ENCODE measurements at places on chromosomes 2 and 18.

DNA sequence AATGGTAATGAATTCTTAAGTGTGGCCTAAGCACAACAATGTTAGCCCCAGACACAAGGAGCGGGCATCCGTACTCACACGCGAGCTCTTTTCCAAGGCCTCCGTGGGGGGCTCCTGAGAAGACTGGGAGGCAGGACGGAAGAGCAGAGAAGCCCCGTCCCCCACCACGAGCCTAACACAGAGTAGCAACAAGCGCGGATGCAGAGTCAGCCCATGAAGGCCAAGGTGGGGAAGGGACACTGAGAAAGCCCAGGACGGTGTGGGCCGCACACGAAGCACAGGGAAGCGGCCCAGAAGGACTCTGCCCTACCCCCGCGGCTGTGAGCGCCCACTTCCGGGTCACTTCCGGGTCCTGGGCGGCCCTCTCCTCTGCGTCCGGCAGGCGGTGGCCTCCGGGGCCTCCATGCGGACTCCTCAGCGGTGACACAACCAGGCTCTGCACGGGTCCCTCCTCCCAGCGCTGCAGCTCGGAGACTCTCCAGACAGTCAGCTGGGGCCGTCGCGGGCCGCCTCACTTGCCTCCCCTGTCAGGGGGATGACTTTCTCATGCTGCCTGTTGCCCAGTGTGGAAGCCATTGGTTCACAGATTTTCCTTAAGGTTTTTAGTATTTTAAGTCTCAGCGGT, 151.5 kb downstream of the MTCL1 start:
- no peak for DNase-seq

DNA sequence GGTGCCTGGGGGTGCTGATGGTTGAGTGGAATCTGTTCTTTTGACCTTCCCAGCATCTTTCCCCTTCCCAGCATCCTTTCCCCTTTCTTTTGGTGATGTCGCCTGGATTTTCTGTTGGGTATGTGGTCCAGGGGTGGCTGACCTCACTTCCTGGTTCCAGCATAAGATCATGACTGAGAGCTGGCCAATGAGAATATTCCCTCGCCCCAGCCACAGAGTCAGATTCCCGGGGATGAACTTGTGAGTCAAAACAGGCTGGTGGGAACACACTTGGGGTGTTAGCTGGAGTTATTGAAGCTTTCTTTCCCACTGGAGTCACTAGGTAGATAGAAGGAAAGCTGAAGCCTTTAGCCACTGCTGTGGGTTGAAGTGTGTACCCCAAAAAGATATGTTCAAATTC, 28.0 kb upstream of the FOSL2 start:
- DNase-seq = no peak

DNA sequence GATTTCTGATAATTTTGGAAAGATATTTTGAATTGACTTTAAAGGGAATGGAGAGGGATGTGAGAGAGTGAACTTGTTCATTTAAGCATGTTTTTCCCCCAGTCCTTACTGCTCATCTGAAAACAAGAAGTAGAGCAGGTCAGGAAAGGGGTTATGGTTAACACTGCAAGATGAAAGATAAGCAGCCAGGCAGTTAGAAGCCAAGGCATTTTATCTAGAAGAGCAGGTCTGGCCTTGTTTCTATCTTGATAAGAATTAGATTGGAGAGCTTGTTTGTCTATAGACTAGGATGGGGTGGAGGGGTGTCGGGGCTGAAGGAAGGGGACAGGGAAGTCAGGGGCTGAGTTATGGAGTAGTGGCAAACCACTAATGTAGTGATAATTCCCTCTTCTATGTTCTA, 171.6 kb downstream of the IKZF2 start:
- no peak for DNase-seq

DNA sequence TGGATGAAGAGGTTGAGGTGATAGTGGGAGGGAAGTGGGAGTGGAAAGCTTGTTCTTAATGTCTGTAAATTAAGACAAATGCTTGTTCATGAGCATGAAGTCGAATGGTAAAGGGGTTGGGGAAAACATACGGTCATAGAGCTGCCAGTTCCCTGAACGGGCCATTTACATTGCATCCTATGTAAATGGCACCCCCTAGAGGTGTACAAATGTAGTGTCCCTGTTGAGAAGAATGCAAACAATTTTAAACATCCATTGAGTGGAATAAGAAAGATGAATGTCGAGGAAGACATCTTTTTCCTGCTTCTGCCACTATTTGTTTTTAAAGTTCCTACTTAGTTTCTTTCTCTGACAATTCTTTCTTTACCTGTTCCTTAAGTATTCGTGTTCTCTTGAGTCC, 155.7 kb downstream of the RDH14 start:
- DNase-seq = no peak

GRCh38 chr2:3789256-3789655, 85.9 kb downstream of the DCDC2C start:
- no peak for DNase-seq

- no peak for DNase-seq
Observed at GRCh38 chr2:64017811-64018700, 1.2 kb downstream of the VPS54 start.

DNA sequence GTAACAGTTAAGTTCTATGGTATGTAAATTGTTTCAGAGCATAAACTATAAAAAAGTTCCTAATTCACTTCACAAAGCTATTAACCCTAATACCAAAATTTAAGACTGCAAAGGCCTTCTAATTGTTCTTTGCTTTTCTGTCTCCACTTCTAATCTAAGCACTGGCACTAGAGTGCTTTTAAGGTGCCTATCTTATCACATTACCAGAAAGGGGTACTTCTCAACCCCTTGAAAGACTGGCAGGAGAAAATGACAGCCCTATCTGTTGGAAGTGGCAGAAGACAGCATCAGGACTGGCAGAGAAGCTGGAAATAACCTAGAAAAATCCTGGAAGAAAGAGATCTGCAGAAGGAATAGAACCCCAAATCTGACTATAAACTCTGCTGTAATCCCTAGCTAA, 10.3 kb downstream of the CNRIP1 start:
- no peak for DNase-seq

GRCh38 chr18:57427429-57428201, 7.6 kb upstream of the ONECUT2 start:
- no peak for DNase-seq

DNA sequence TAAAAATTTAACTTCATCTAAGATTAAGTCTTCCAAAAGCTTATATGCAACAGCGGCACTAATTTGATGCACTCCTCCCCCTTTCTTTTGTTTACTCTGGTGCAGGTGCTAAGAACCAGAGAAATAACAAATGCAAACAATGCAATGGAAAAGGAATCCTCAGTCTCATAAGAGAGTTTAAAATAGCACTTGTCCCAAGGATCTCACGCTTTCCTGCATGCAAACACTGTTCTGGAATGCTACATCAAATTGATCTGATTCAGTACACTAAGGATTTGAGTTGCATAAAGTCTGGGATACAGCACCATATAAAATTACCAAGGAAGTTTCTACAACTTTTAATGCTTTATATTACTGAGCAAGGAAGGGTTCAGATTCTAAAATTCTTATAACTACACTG, 50.5 kb downstream of the SEPTIN10 start:
- no peak for DNase-seq
